ENCODE measurements at places on chromosomes 5 and 9.

GRCh38 chr5:82111191-82111590 is 139.4 kb downstream of the ATG10 start:
- DNase-seq, result no peak

GRCh38 chr5:105659396-105659795 is 2011.3 kb downstream of the EFNA5 start:
- no peak for DNase-seq

GRCh38 chr5:38267372-38267771 is 9.0 kb downstream of the EGFLAM start:
- no peak for DNase-seq

GRCh38 chr5:121974261-121974660 is 12.5 kb downstream of the SRFBP1 start:
- DNase-seq, result no peak

DNA sequence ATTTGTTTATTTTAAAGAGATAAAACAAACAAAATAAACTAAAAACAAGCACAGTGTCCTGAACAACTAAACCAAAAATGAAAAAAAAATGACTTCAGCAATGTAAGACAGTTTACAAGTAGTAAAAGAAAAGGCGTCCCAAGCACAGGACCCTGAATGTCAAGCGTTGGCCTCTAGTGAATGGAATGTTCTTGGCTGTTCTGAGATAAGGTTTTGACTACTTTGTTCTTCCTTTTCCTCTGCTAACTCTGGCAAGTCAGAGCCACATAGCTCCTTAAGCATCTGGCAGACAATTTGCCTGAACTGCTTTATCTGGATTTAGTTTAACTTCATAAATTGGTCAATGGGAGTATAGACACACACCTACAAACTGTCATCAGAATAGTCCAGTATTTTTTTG is 655.2 kb downstream of the ANXA1 start:
- DNase-seq, result no peak

- no peak for DNase-seq
These were observed 175.4 kb downstream of the PJA2 start for GRCh38 chr5:109234381-109234780.

All from stimulated activated CD8-positive, alpha-beta memory T cell treated with anti-CD3 and anti-CD28 coated beads, Interleukin-4, amount 100 ng/mL, for 4 hours (primary cell).